Stimulated activated CD4-positive, alpha-beta T cell treated with anti-CD3 and anti-CD28 coated beads, Interleukin-1b, Interleukin-23, amount 100 ng/mL, for 24 hours (primary cell): ENCODE measurements at places on chromosomes 2 and 18.

DNA sequence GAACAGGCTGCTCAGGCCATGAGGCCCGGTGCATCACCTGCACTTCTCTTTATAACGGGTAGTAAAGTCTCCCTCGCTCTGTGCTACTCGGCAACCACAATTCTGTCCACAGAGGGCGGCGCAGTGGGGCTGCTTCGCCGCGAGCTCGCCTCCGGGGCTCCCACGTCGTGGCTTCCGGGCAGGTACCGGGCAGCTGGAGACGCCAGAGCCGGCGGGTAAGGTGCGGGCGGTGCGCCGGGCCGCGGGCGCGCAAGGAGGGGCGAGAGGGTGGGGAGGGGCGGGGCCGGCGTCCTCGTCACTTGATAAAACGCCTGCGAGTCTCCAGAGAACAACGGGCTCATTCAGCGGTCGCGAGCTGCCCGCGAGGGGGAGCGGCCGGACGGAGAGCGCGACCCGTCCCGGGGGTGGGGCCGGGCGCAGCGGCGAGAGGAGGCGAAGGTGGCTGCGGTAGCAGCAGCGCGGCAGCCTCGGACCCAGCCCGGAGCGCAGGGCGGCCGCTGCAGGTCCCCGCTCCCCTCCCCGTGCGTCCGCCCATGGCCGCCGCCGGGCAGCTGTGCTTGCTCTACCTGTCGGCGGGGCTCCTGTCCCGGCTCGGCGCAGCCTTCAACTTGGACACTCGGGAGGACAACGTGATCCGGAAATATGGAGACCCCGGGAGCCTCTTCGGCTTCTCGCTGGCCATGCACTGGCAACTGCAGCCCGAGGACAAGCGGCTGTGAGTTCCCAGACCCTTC, at the start of gene ITGA6:
ITGA6 (plus strand) TSS at position 331 of the 734 bp plus-strand sequence.
- DNase-seq, result peak; percentile 38

DNA sequence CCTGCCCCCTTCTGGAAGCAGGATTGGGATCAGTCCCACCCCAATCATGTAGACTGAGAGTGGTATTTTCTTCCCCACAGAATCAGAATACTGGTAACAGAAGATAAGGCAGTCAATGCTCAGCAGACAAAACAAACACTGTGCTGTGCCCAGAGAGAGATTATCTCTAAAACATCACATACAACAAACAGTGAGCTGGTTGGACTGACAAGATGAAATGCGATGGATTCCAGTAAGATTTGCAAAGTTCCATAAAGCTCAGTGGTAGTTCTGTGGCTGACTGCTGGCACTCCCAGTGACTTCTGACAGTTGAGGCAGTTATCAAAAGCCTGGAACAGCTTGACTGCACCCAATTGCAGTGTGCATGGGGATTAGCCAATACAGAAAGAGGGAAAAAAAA, 311.5 kb upstream of the MGAT5 start:
- DNase-seq, result no peak

DNA sequence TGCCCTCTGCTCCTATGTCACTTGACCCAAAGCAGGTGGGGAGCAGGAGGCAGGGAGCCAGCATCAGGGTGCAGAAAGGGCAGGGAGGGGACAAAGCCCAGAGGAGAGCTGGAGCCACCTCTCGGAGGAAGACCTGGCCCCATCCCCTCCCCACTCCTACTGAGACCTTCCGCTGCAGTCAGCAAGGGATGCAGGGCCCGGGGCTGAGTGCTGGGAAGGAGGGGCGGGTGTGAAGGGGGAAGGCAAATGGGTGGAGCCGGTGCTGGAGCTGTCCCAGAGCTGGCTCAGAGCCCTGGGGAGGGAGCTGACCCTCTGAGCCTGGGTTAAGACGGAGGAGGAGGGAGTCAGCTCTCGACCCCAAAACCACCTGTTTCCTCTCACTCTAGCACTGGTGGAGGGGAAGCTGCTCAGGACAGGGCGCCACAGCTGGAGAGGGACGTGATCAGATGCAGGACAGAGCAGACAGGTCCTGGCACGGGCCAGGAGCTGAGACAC, 33.8 kb downstream of the HS1BP3 start:
- no peak for DNase-seq

GRCh38 chr2:31666878-31667277, 86.1 kb upstream of the SRD5A2 start:
- DNase-seq, result no peak

GRCh38 chr2:188399159-188399558, 107.5 kb downstream of the GULP1 start:
- DNase-seq, result no peak

GRCh38 chr2:54728669-54729120, 5.2 kb downstream of the EML6 start:
- DNase-seq, result no peak

DNA sequence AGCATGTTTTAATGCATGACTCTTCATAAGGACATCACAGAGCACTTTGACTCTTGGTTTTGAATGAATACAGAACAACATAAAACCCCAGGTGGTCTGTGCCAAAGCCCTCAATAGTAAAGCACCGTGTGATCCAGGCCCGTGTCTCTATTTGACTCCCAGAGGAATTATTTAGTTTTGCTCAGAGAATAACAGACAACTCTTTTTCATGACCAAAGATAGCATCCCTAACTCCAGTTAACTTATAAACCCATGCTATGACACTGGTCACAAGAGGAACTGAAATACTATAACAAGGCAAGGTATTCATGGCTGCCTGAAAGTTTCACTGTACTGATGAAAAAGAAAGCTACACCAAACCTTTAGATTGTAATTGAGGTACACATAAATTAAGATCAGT, 128.4 kb downstream of the IKZF2 start:
- no peak for DNase-seq

DNA sequence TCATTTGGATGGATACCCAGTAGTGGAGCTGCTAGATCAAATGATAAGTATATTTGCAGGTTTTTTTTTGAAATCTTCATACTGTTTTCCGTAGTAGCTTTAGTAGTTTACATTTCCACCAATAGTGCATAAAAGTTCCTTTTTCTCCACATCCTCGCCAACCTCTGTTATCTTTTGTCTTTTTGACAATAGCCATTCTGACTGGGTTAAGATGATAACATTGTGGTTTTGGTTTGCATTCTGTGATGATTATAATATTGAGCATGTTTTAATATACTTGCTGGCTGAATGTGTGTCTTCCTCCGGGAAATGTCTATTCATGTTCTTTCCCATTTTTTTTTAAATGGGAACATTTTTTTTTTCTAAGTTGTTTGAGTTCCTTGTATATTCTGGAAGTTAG, 260.0 kb downstream of the GULP1 start:
- no peak for DNase-seq

DNA sequence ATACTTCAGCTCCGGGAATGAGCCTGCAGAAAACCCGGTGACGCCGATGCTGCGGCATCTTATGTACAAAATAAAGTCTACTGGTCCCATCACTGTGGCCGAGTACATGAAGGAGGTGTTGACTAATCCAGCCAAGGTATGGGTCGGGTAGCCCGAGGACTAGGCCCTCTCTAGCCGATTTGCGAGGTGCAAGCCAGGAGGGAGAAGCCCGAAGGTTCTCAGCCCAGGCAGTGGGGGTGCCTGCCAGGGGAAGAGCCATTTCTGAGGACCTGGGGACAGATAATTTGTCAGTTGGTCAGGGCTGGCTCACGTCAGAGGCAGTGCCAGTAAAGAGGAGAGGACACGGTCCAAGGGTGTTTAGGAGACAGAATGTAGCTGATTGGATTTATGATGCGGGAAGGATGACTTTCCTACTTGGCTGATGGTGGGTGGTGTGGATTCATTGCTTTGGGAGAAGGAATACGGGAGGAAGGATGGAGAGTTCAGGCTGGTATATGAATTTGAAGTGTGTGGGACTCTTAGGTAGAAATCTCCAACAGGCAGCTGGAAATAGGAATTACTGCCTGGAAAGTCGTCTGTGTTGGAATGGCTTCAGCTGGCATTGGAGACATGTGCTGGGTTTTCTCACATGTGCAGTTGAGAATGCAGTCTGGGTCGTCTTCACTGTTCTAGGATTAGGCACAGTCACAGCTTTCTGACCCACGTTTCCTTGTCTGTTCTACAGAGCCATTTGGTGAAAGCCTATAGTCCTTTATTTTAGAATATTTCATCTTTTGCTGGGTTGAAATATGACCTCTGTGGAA, 874 bp downstream of the NDUFAF7 start:
- no peak for DNase-seq

DNA sequence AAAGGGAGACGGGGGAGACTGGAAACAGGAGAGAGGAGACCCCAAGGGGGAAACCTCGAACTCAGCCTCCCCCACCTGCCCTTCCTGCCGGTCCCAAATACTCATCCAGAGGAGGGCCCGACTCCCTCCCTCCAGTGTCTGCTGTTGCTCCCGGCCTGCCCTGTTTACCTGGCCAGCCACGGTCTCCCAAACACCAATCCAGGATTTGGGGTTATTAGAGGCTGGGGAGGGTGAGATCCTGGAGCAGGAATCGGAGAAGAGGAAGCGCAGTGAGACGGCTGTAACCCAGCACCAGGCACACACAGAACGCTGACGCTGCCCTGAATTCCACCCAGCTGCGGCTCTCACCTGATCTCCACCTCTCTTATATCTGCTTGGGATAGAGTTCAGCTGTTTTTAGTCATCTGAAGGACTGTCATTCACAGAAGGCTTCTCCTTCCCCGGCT, 213.0 kb downstream of the TNS1 start:
- no peak for DNase-seq

DNA sequence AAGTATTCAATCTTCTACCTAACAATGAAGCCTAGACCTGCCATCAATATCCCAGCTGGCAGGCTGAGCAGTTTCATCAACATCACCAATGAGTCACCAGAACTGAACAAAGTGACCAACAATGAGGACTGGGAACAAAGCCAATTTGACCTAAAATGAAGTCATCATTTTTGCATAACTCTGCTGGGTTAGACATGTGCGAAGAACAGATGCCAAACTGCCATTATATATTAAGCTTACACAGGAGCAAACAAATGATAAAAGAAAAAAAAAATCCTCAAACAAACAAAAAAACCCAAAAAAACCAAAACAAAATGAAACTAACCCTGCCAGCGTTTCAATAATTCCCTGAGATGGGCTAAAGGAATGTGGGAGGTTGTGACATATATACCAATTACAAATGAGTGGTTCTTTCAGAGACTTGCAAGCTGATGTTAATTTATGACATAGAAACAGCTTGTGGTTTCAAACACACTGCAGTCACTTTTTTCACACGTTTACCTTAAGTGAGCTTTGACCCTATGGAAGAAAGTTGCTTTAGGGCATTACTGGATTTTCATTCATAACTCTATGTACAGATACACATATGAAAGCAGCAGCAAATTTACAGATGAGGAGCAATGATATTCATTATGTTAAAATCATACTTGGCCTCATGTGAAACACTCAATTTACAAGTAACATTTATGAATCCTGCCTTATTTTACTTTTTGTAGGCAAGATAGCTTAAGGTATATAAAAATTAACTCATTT, 56.9 kb upstream of the CCDC141 start:
- no peak for DNase-seq

DNA sequence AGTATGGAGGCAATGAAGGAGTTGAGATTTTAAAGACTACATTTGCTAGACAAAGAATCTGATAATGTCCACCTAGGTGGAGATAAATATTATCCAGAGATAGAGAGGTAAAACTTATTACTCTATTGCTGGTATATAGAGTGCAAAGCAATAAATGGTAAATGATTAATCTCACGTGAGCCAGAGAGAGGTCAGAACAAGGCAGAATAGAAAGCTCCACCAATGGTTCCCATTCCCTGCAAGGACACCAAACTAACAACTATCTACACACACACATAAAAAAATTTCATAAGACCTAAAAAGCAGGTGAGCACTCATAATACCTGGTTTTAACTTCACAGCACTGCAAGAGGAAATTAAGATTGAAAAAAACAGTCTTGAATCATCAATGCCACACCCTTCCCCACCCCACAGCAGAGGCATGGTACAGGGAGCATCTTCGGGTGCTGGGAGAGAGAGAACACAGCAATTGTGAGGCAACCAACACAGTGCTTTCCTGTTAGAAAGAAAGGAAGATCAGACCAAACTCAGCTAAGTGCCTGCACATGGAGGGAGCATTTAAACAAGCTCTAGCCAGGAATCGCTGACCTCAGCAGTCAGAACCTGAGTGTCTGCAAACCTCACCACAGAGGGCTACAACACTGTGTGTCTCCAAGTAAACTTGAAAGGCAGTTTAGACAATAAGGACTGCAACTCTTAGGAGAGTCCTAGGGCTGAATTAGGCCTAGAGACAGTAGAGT, 1432.6 kb upstream of the TMEFF2 start:
- no peak for DNase-seq

DNA sequence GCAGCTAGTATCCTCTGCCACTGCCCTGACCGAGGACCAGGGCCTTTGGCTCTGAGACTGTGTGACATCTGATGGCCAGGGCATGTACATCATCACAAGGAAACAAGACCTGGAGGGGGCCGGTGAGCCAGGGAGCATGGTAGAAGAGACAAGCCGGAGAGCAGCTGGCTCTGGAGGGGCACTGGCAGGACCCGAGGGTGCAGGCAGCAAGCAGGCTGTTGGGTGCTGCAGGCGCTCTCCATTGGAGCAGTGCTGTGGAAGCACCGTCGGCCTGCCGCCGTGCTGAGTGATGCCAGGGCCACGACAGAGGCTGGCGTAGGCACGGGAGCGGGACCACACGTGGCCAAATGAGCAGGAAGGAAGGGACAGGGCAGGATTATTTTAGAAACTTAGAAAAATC, 335.2 kb downstream of the GBX2 start:
- DNase-seq, result no peak

DNA sequence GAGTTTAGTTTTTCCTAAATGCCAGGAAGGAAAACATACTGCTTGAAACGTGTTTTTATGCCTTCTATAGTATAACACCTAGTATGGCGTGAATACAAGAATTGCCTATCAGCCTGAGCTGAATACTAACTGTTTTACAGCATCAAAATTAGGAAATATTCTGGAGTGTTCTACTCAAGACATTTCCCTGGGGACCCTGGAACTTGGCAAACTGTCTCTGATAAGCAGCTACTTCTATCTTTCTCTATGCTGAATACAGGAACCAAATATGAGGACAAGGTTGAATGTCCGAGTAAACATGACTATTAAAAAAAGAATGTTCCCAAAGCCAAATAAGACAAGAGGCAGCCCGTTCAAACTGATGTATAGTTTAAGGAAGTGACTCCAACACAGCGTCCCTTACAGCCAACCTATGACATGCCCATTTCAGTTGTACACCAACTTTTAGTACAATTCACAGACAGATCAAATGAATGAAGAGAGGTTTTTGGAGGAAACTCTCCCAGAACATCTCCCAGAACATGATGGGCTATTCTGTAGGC, 951.3 kb upstream of the ACVR2A start:
- DNase-seq, result no peak

DNA sequence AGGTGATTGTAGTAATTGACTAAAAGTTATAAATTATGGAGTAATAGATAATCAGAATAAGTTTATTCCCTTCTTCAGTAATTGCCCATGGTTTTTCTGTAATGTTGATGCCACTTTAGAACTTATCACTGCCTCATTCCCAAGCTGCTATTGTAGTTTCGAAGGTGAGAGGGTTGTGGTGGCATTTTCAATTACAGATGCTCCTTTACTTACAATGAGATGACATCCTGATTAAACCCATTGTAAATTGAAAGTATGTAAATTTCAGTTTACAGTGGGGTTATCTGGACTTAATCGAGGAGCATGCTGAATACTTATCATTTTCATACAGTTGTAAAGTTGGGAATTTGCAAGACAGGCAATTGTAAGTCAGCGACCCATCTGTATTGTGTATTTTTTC, 2.9 kb downstream of the NDUFV2 start:
- no peak for DNase-seq
